Coronary artery (tissue), 2 donors: ENCODE measurements at places on chromosomes 5 and 9.

DNA sequence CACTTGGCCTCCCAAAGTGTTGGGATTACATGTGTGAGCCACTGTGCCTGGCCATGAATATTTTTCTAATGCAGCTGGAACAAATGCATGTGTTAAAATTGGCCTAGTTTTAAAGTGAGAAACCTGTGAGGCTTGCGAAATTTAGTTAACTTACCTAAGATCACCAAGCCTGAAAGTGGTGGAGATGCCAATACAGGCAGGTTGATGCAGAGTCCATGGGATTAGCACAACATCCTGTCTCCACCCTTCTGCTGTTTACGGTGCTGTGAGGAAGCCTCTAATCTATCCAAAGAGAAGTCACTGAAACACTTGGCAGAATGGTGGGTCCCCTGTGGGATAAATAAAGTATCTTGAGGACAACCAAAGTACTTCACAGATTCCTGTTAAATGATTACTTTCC is 98.2 kb downstream of the PCSK5 start:
- DNase-seq: no peak

DNA sequence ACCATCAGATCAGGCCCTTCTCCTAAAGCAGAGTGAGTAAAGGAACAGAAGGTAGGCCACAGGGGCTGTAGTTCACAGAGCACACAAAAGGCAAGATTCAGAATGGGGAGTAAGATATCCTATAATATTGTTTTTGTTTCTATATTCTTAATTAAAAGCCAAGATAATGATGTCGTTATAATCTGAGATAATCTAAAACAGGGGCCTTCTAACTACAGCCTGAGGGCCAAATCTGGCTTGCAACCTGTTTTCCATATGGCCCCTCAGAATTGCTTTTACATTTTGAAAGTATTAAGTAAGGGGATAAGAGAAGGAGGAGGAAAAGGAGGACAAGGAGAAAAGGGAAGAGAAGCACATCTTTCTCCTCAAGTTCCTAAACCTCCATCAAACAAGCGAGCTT is 435.8 kb downstream of the CSNK1G3 start:
- DNase-seq: no peak

- DNase-seq: peak; percentile 50
Observed at GRCh38 chr5:1437226-1437829, 7.9 kb downstream of the SLC6A3 start.

DNA sequence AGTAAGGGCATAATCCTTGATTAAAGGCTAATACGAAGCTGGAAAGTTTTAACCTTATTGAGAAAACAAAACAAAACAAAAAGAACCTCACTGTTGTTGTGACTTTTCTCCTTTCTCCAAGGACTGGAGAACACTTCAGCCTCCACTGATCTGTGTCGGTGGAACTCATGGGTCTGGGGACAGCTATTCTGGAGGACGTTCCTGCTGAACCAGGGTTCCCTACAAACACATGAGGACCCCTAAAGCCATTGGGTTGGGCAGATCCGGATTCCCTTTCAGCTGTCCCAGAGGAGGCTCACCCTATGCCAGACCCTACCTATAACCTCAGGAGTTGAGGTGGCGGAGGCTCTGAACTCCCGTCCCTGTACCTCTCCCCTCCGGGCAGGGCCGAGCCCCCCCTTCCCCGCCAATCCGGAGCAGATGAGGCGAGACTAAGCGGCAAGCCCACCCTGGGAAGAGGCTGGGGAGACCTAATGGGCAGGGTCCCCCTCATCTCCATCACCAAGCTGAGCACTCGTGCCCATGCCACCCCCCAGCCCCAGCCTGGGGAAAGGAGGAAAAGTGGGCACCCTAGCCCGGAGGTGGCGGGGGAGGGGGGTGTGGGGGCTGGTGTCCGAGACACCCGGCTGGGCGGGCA is 1.6 kb upstream of the TCF7 start:
- DNase-seq: no peak

DNA sequence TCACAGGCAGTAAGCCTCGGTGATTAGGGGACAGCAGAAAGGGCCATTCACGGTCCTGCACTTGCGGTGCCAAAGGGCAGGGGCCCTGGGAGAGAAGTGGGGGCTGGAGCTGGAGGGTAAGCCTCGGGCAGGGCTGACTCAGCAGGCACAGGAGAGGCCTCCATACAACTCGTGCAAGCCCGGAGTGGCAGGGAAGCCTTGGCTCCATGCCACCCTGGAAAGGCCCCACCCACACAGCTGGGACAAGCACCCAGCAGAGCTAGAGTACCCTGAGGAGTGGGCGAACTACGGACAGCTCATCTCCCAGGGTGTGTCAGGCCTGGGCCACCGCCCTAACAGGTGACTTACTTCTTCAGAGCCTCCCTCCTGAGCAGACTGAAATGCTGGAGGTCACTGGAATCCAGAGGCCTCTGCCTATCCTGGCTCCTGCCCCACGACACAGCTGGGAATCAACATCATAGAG is 5.6 kb upstream of the CAMK2A start:
- DNase-seq: no peak

- no peak for DNase-seq
Observed at GRCh38 chr5:93926831-93927620, 185.6 kb upstream of the POU5F2 start.

DNA sequence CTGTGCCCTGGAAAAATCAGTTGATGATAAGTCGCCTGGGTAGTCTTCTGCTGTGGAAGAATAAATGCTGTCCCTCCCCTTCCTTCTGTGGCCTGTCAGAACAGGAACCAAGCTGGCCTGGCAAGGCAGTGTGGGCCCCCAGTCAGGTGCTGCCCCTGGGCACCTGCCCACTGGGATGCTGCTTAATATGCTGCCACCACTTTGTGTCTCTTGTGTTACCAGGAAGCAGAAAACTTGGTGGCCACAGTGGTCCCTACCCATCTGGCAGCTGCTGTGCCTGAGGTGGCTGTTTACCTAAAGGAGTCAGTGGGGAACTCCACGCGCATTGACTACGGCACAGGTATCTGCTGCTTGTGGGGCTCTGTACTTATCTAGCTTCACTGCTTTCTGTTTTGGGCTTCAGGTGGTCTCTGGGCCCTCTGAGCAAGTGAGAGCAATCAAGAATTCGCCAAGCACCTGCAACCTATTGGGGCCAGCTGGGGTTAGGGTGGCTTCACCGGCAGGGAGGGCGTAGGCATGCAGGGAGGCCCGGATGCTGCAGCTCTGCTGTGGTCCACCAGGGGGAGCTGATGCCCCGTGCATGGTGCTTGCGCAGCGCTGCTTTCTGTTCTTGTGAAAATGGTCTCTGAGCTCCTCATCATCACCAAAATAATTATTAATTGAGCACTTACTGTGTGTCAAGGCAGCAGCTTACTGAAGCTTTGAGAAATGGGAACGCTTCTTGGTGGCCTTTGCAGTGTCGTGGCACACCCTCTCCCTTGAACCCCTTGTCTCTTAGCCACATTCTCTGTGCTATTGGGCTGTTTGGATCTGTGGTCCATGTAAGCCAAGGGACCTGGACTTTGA is 20.3 kb downstream of the PTPA start:
- DNase-seq: peak; percentile 79

DNA sequence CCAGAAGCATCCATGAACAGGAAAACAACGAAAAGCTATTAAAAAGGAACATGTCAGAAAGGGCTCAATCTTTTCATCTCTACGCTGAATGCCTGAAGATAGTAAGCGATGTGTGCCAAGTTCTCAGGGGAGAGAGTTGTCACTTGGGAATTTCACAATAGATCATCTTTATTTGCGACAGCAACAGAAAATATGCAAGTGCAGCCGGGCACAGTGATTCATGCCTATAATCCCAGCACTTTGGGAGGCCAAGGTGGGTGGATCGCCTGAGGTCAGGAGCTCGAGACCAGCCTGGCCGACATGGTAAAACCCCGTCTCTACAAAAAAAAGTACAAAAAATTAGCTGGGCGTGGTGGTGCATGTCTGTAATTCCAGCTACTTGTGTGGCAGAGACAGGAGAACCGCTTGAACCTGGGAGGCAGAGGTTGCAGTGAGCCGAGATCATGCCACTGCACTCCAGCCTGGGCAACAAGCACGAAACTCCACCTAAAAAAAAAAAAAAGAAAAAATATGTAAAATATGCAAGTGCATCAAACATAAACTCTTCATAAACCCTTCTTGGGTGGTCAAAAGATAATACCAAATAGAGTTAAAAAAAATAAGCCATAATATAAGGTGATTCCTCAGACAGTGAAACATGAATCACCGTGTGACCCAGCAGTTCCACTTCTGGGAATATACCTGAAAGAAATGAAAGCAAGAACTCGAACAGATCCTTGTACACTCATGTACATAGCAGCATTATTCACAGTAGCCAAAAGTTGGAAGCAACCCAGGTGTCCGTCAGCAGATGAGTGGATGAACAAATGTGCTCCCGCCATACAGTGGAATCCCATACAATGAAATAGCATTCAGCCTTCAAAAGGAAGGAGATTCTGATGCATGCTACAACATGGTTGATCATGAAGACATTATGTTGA is 16.2 kb downstream of the SFXN1 start:
- no peak for DNase-seq
